ENCODE measurements at places on chromosomes 1 and 21.

GRCh38 chr1:205971082-205971481, 27.8 kb upstream of the SLC26A9 start:
- no peak for DNase-seq

- DNase-seq = no peak
These were observed 925 bp downstream of the PDE9A start for GRCh38 chr21:42654179-42654912.

- DNase-seq = no peak
These were observed 68.0 kb downstream of the LAMC1 start for GRCh38 chr1:183091181-183091580.

DNA sequence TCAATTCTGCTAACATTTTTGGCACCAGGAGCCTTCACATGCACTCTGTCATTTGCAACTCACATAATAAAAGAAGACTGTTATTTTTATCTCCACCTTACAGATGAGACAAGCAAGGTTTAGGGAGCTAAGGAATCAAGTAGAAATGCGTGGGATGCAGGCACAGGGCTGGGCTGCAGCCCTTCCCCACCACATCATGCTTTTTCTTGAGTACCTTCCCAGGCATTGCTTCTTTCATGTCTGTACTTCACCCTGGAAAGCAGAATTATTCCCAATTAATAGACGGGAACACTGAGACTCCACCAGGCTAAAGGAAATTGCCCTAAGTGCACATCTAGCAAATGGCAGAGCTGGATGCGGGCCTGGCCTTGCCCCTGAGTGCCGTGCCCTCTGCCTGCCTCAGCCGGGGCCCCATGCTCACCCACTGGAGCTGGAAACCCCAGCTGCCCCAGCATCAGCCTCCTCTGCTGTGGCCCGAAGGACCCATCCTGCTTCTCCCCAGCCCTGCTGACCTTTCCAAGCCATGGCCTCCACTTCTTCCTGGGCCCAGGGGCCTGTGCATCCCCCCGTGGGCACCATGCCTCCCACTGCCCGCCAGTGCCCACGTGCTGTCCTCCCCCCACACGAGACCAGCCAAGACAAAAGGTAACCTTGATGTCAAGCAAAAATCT, 257.5 kb downstream of the TOMM20 start:
- no peak for DNase-seq

- DNase-seq = no peak
These were observed 26.8 kb upstream of the UBE2U start for GRCh38 chr1:64176659-64177058.

DNA sequence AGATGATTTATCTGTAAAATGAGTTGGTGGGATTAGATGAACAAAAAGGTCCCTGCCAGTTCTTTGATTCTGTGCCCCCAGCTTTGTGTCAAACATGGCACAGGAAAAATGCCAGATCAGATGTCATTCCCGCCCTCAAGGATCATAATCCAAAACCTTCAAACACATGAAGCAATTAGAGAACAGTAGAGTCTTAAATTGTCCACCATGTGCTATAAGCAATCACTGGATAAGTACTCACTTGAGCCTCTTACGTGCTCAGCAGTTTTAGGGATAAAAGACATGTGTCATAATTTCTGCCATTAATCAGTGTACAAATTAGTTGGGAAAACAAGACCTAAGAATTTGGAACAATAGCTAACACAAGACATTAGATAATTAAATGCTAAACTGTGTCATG, 15.4 kb upstream of the KIAA0040 start:
- no peak for DNase-seq

GRCh38 chr1:36846357-36846756, 188.0 kb downstream of the GRIK3 start:
- no peak for DNase-seq

DNA sequence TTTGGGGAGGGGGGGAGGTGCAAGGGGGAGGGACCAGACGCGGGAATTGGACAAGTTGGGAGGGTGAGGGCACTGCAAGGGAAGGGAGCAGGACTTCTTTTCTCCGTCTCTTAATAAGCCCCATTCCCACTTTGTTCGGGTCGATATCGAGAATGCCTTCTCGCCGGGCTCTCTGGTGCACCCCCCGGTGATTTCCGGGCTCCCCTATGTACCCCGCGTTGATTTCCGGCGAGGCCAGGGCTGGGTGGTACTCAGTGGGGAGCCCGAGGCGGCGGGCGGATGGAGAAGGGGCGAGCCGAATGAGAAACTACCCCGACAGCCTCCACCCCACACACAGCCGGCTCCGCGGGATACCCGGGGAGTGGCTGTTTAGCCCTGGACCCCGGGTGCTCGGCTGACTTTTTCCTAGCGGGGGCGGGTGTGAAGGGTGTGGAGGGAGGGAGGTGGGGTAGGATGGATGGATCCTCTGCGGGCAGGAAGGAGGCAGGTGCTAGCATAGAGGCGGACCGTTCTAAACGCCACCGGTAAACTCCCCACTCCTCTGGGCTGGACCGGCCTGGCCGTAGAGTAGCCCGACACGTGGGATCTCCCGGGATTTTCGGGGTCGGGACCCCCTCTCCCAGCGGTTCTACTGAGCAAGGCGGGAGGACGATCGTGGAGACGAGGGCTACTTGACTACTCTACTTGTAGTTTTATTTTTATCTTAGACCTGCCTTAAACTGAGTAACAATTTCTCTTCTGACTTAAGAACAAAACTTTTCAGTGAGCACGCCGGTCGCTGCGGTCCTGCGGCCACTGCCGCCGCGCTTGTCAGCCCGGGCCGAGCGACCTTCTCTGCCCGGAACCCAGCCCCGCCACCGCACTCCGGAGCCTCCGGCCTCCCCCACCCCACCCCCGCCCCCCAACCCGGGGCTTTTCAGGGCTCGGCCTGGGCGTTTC, 1.0 kb downstream of the RNF220 start:
- no peak for DNase-seq

DNA sequence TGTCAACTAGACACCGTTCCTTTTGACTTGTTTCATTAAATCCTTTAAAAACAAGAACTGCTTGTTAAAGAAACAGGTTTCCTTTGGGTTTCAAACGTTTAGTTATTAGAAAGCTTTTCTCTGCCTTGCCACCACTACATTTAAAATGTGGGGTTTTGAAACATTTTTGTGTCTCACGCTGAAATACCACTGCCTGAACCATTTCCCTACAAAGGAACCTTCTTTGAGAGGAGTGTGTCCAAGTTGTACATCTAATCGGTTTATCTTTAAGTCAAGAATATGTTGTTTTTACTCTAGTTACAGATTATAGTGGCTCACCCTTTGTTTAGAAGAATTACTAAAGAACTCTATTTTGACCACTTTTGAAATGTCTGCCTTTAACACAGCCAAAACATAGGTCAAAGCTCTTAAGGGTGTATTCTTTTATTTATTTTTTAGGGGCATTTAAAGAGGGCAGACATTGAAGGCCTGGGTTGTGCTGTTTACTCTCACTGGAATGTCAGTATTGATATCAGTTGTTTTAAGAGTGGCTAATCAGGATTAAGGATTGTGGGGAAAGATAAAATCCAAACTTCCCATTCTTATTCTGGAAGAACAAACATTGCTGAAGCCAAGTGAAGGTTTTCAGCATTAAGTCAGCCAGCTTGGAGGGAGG, 143.4 kb downstream of the GALNT2 start:
- DNase-seq = no peak

DNA sequence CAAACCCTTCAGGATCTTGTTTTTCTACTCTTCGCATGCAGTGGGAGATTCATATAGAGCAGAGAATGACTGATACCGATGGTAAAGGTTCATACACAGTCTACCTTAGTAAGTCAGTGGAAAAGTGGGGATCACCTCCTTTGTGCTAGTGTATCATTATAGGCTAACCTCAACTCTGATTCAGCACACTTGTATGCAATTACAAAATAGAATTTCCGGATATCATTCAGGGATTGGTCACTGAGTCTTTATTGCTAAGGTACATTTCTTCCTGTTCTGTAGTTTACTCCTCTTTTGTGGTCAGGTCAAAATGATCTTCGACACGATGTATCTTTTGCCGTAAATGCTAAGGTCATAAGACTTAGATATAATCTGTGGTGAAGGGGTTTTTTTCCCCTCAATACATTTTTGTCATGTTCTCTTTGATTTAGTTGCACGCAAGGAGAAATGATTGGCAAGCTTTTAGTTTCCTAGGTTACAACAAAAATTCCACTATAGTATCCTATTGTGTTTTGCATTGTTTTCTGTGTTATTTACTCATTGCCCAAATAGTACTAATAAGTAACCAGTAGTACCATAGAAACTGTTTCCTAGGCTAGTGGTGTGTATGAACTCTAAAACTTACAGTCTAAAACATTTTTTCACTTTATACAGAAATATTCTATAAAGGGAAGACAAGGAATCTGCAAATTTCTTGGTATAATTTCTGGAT, 35.7 kb upstream of the PLA2G4A start:
- DNase-seq = no peak
